ENCODE measurements at places on chromosomes 1 and 21.

DNA sequence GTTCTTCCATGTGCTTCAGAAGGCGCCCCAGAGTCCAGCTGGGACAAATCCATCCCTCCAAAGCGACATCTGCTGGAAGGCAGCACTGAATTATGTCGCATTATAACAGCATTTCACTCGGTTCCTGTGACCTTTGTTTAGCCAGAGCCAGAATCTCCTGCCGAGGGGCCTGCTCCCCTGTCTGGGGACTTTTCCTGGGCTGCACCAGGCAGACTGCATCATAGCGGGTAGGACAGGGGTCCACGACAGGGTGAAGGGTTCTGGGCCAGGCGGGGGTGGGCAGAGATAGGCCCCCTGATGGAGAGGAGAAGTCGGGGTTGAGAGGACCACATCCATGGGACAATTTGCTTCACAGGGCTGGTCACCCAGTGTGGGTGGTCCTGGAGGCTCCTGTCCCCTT, 276.9 kb downstream of the MATN1 start:
- DNase-seq: no peak

- DNase-seq: no peak
These were observed 10.9 kb upstream of the GUCA2A start for GRCh38 chr1:42175314-42176054.

DNA sequence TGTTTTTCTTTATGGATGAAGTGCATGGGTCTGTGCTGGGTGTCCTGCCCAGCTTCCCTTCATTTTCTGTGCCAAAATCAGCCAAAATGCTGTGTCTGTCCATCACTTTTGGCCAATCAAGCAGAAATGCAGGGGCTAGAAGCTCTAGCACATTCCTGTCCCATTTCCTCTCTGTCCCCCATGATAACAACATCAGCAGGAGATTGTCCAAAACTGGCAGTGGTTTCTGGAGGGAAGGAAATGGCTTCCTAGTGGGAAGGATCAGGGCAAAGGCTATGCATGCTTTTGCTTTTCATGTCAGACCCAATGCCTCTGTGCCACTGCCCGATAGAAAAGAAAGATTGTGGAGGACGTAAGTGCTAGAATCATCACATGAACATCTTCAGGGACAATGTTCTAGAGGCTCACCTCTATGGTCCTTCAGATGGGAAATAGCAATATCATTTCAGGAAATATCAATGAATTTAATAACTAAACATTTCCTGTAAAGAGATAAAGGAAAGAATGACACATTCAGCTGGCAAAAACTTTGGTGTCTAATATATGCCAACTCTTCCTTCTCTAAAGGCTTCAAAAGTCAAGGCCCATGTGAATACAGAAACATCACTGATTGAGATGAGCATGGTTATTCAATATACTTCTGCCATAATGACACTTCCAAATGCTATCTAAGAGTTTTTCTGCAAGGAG, 107.5 kb downstream of the SETD4 start:
- no peak for DNase-seq

GRCh38 chr1:31811605-31812004, 4.2 kb downstream of the SPOCD1 start:
- no peak for DNase-seq

- no peak for DNase-seq
These were observed 24.3 kb downstream of the DDAH1 start for GRCh38 chr1:85440612-85441011.
